ENCODE measurements at places on chromosomes 1 and 21.

GRCh38 chr1:37479255-37480124 lies 5.1 kb downstream of the ZC3H12A start:
- peak overlapping the region; percentile 100 for H3K27ac ChIP-seq
- H3K27me3 ChIP-seq: peaks cover 8% of the 10 kb centered on the region
- H3K4me3 ChIP-seq: peak overlapping the region; percentile 89
- peak; percentile 83 for DNase-seq
- peaks cover 28% of the 10 kb centered on the region for H3K36me3 ChIP-seq

- H3K27me3 ChIP-seq: peaks cover 3% of the 10 kb centered on the region
- no peaks in the 10 kb centered on the region for H3K36me3 ChIP-seq
- DNase-seq: peak; percentile 92
- peaks cover 26% of the 10 kb centered on the region for H3K4me1 ChIP-seq
Measured at GRCh38 chr1:1307923-1308755, at the start of the genes ACAP3 and PUSL1. ACAP3 (minus strand) TSS chr1:1307930; CDS start chr1:1307815, 115 bp downstream. PUSL1 (plus strand) TSS chr1:1308597; CDS start chr1:1308644, 47 bp downstream.

- peaks cover 20% of the 10 kb centered on the region for H3K4me1 ChIP-seq
- peaks cover 1% of the 10 kb centered on the region for H3K27me3 ChIP-seq
- H3K4me3 ChIP-seq: no peak overlapping the region
- no peak overlapping the region for H3K27ac ChIP-seq
- DNase-seq: no peak
- no peaks in the 10 kb centered on the region for H3K36me3 ChIP-seq
Measured at GRCh38 chr1:935751-936231, 12.1 kb downstream of the SAMD11 start.

DNA sequence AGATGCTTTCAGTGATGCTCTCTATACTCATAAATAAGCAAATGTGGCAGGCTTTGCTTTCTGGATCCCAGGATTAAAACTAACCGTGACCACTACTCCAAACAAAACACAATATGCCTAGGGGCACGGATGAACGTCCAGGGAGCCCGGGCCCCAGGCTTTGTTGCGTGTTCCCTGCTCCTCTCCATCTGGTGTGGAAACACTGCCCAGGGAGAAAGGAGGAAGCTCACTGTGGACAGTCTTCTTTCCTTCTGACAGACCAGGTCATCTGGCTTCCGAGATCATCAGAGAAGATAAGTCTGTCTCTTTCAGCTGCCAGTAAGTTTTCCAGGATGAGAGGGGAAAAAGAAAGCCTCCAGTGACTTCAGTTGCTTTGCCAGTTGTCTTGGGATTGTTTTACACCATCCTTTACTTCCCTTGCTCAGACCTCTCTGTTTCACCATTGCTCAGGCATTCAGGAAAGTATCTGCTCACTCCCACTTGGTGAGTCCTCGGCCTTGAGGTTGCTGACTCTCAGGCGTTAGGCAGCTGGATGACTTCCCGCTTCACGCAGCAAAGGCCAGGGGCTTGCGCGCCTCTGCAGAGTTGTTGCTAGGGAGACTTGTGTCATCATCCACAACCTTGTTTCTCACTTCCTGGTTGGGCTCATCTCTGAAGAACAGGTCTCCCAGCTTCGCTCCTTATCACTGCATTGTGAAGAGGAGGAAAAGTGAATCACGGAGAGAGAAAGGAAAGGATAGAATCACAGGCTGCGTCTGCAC lies 20.6 kb upstream of the PGD start:
- H3K36me3 ChIP-seq: 0 out of 2 replicates have a peak, but pooled peaks cover 7% of the 10 kb centered on the region
- H3K4me3 ChIP-seq: peak overlapping the region; percentile 32
- peak; percentile 47 for DNase-seq

GRCh38 chr1:9294910-9295636 lies 2.4 kb downstream of the SPSB1 start:
- peaks cover 22% of the 10 kb centered on the region for H3K36me3 ChIP-seq
- peaks cover 26% of the 10 kb centered on the region for H3K4me1 ChIP-seq
- DNase-seq: peak; percentile 66
- H3K27ac ChIP-seq: no peak overlapping the region
- no peaks in the 10 kb centered on the region for H3K27me3 ChIP-seq

DNA sequence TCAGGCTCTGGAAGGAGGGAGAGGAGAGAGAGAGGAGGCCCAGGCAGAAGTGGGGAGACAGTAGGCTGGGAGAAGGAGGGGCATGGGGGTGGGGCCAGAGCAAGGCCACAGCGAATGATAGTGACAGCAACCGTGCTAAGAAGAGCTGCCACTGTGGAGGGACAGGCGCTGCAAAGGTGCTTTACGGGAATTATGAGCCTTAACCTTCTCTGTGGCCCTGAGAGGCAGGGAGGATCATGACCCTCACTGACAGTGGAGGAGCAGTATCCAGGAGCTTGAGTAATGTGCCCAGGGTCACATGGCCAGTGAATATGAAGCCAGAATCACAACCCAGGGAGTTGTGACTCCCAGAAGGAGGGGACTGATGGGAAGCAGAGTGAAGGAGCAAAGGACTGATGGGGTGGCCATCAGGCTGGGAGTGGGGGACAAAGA lies 53.4 kb upstream of the RPL11 start:
- H3K36me3 ChIP-seq: no peaks in the 10 kb centered on the region
- no peak overlapping the region for H3K27ac ChIP-seq
- H3K4me3 ChIP-seq: no peak overlapping the region
- H3K27me3 ChIP-seq: 0 out of 2 replicates have a peak, but pooled peaks cover 3% of the 10 kb centered on the region

DNA sequence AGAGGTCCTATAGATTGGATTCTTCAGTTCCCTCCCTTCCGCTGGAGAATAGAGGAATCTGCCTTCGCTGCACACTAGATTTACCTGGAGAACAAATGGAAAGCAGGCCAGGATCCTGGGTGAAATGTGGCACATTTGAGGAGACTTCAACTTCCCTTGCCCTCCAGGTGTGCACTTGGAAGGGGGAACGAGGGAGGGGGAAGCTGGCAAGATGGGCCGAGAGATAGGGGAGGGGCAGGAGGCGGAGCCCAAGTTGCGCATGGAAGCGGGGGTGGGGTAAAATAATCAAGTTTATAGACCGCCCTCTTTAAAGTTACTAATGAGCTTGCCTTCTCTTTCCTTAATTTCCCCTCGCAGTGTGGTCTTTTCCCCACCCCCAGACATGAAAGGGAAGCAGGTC lies 155.7 kb upstream of the CAMK1G start:
- no peak overlapping the region for H3K4me3 ChIP-seq
- no peaks in the 10 kb centered on the region for H3K36me3 ChIP-seq
- no peak overlapping the region for H3K27ac ChIP-seq
- no peak for DNase-seq
- H3K27me3 ChIP-seq: peaks cover 7% of the 10 kb centered on the region

DNA sequence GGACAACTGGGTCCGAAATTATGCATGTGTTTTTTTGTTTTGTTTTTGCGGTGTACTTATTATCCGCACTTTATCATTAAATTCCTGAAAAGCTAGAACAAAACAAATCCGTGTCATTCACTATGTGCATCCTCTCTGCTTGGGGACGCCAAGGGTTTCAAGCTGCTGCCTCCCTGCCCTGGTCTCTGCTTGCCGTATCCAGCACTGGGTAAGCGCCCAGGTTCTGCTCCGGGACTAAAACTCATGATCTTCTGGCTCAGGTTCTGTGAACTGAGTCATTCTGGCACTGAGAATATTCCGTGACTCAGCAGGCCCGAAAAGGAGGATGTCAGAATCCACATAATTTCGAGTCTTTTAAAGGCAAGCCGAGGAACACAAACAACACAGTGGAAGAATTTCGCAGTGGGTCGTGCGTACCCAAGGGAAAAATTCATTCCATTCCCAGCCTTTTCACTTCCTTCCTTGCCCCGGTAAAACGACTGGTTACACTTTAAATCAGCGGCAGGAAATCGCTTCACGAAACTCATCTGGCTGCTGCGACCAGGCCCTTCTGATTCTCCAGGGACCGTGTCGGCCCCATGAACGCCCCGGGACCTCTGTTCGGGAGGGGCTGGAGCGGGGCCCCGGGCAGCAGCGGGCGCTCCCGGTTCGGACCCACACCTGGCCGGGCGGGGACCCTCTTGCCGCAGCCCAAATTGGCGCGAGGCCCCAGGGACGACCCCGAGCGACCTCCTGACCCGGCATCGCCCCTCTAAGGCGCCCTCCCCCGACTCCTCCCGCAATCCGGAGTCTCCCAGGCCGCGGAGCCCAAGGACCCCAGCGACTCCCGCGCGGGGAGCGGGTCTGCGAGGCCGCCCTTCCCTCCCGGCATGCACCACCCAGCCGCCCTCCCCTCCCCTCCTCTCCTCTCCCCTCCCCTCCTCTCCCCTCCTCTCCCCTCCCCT lies 746 bp upstream of the LAMC1 start:
- DNase-seq: peak; percentile 99
- H3K36me3 ChIP-seq: peaks cover 37% of the 10 kb centered on the region
- peaks cover 2% of the 10 kb centered on the region for H3K27me3 ChIP-seq
- peak overlapping the region; percentile 86 for H3K27ac ChIP-seq
- peak overlapping the region; percentile 86 for H3K4me3 ChIP-seq

Data from HFFc6 (cell line).